Stimulated activated CD8-positive, alpha-beta memory T cell treated with anti-CD3 and anti-CD28 coated beads, Interleukin-7, amount 100 ng/mL, for 4 hours (primary cell): ENCODE measurements at places on chromosomes 6 and 20.

DNA sequence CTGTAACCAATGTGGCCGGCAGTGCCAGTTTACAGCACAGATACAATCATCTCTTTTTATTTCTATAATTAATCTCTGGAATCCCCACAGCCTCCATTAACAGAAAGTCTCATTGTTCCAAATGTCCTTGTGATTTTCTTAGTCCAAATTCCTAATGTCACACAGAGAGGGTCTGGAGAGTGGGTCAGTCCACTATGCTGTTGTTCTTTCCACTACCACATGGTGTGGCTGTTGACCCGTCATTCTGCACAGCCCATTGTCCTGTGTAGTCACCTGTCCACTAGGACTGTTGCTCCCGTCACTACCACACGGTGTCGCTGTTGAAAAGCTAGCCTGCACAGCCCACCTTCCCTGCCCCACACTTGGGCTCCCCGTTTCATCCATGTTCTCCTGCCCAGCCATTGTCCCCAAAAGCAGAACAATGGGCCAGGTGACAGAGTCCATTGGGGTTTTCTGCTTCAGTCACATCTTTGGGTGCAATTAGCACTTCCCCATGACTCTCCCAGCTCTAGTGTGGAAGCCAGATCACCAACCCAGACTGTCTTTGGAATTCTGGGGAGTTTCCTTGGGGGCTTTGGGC, 8.6 kb upstream of the LBP start:
- no peak for DNase-seq

- DNase-seq, result no peak
Measured at GRCh38 chr6:5521322-5521721, 260.0 kb downstream of the FARS2 start.

GRCh38 chr6:127332383-127332961, 10.9 kb downstream of the ECHDC1 start:
- no peak for DNase-seq

- DNase-seq, result no peak
Measured at GRCh38 chr6:142545147-142545546, 243.3 kb downstream of the ADGRG6 start.

GRCh38 chr6:80642452-80642851, 536.0 kb downstream of the BCKDHB start:
- DNase-seq, result no peak

DNA sequence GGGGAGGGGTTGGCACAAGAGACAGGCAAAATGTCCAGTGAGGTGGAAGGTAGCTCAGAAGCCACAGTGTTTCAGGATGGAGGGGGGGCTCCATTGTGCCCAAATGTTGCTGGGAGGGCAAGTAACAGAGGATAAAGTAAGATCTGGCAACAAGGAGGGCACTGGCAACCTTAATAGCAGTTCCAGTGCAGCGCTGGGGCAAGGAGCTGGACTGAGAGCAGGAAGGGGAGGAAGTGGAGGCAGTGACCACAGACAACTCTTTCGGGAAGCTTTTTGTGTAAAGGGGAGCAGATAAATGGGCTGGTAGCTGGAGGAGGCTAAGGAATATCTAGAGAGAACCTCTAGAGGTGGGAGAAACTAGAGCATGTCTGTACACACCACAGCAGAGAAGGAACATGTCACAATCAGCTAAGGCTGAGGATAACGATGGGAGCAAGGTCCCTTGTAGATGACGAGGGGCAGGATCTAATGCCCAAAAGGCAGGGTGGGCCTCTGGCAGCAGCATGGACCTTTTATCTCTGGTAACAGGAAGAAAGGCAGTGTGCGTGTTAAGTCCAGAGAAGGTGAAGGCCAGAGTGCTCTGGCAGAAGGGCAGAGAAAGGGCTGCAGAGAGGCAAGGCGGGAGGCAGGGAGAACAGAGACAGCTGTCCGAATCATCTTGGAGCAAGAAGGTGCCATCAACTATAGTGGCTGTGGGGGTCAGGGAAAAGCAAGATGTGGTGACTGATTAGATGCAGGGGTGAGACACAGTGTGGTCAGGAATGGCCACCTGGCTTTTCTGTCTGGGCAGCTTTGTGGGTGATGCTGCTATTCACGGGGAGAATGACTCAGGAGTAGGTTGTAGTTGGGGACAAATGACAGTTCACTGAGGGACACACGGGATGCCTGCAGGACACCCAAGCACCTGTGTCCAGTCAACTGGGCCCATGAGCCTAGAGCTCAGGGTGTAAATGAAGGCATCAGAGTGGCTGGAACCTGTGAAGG, 17.4 kb downstream of the TMEM242 start:
- no peak for DNase-seq
